Esophagus squamous epithelium (tissue), 5 donors: ENCODE measurements at places on chromosomes 2 and 18. TPM values are rescaled to one million over a fixed set of nuclear protein-coding genes. Genes with fewer than 3 reads are reported as not detected.

DNA sequence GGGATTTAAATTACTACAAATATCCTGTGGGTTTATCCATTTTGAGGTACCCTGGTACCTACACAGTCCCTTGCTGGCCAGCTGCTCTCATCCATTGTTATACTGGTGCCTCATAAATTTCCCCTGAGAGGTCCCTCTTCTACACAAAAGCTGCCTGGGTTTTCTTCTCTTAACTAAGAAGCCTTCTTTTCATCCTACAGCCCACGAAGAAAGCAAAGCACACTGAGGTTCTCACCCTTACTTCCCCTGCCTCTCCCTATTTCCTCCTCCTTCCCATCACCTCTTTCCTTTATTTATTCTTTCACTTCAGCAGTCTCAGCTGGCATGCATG, 154.9 kb downstream of the CSRNP3 start:
- no peak for DNase-seq

DNA sequence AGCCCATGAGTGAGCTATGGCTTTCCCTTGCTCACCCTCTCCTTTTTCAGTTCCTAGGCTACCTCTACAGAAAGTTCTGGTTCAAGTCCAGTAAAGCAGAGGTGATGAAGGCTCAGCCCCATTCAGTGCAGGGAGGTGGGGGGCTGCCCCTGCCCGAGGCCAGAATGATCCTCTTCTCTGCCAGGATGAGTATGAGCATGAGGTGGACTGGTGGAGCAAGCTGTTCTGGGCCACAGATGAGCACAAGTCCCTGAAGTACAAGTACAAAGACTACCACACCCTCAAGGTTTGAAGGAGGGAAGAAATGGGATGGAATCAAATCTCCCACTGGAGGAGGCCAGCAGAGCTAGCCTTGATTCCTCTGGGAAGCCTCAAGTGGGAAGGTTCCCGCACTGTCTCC, 42.4 kb downstream of the LMAN2L start:
- DNase-seq: no peak

Gene NGEF
- 7.2 TPM for total RNA-seq

GRCh38 chr2:97831121-97831520, 117.7 kb downstream of the ZAP70 start:
- DNase-seq: no peak

DNA sequence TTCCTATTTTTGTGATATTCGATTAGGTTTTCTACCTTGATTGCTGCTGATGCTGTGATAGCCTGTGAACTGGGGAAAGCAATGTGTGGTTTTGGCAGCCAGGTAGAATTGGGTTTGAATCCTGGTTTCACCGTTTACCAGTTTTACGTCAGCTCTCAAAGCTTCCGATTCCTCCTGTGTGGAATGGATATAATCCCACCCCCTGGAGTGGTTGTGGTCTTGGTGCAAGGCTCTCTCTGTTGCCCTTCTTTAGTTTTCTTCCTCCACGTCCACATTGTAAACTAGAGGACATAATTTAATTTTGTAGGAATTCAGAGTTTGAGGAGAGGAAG, 45.0 kb downstream of the PHLPP1 start:
- DNase-seq: no peak

Gene GKN1
- total RNA-seq: not detected

DNA sequence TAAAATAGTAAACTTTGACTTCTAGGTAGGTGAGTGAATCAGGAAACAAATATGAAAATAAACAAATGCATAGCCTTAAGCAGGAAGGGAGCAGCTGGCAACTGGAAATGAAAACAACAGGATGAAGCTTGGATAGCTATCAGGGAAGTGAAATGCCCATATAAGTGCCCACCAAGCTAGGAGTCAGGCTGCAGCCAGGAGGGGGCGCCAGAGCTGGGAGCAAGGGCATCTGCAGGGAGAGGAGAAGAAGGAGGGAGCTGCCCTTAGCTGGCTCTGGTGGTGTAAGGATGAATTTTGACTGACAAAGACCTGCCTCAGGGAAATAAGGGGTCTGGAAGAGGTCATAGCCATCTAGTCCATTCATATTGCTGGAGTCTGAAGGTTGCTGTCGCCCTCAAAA, 298.3 kb downstream of the TDRD15 start:
- DNase-seq: no peak

DNA sequence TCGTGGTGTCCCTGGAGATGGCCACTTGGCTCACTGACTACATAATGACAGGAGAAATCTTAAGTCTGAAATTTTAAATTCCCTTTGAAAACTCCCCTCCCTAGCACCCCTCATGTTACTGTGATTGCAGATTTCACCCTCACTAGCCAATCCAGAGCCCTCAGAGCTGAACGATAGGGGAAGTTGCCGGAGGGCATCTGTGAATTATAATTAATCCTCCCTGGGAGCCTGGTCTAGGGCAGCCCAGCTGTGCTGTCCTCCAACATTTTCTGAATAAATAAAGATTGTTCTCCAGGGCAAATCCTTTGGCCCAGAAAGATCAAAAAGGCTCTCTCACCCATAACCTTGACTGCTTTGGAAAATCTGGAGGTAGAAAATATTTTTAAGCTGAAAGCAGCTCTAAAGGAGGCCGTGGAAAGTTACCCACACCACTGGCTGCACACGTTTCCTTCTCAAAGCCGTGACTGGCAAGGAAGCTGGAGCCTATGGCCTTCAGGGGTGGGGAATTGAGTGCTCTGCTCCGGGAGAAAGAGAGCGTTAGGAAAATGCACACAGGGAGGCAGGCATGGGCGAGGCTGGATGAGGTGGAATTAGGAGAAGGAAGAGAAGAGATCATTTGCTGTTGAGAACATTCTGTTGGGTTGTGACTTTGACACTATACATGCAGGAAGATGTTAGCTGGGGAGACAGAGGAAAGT, 68.9 kb upstream of the CNGA3 start:
- no peak for DNase-seq

Gene DUSP28
- 2.6 TPM for total RNA-seq

Gene RBM44
- total RNA-seq: 0.08 TPM

Gene SERPINB3
- total RNA-seq: 1,684 TPM

DNA sequence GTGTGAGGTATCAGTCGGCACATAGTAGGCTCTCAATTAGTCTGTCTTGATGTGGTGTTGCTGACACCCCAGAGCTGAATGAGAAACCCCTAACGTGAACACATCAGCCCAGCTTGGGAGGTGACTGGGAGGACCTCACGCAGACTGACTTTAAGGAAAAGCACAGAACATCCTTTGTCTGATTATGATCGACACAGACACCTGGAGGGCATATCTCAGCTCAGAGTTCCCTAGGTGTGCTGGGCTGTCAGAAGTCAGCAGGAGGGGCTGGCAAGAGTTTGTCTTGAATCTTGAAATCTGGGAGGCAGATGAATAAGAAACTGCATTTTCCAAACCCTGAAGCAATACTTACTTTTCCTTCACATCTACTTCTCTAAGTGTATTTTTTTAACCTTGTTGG, 16.8 kb upstream of the MYCN start:
- DNase-seq: no peak

GRCh38 chr2:100419915-100420314, 2.4 kb upstream of the CHST10 start:
- no peak for DNase-seq

GRCh38 chr2:209662021-209662420, 109.6 kb upstream of the UNC80 start:
- no peak for DNase-seq

Gene DIPK1C
- not detected for total RNA-seq

- DNase-seq: no peak
Measured at GRCh38 chr18:77141401-77142118, 9.0 kb upstream of the MBP start.

Gene TET3
- total RNA-seq: 20.2 TPM

GRCh38 chr2:43898838-43899346, 60.1 kb downstream of the ABCG8 start:
- no peak for DNase-seq

Gene GLI2
- 2.4 TPM for total RNA-seq

DNA sequence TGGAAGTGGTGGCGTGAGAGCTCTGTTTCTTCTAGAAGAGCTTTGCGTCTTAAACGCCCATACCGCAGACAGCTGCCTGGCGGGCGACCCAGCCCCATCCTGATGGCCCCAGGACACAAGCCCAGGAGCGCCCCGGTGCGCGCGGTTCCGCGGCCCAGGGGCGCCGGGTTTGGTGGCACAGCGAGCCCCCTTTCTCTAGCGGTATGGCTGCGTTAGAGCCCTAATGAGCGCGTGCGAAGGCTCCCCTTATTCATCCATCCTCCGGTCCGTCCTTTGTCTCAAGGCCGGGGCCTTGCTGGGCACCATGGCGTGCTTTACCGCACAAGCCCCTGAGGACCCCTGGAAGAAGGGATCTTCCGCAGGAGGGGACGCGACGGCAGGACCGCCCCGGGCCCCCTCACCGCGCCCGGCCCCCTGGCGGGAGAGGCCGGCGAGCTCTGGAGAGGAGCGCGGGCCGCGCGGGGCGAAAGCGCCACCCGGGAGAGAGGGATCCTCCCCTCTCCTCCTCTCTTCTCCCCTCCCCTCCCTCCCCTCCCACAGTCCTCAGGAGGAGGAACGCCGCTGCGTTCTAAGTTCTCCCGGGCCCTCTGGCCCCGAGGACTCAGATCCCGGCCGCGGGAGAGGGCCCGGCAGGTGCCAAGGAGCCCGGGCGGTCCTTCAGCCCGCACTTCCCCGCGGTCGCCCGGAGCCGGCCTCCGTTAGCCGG, 626 bp upstream of the SLC1A4 start:
- peak; percentile 4 for DNase-seq

DNA sequence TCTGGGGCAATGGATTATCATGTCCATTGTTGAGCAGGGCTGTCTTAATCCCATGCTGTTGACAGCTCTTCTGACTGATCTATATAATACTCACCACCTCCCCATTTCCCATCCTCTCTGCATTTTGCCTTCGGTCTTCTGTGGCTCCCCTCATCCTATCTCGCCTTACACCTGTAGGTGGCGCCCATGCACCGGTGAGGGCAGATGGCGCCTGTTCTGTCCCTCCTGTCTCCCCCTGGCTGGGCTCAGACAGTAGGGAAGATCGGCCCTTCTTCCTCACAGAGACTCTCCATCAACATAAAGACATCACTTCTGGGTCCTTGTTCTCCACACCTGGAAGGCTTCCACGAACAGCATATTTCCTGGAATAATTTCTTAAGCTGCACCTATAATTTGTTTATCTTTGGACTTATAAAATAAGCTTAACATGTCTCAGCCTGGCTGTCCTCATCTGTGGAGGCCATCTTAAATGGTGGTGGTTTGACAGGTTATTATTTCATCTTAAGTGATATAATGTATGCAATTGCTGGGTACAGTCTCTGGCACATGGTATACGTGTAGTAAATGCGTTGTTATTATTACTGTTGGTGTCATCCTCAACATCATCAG, 10.9 kb upstream of the CDH20 start:
- DNase-seq: no peak

Gene C1GALT1C1L
- 0.38 TPM for total RNA-seq

Gene CNRIP1
- 7.6 TPM for total RNA-seq

Gene HOXD13
- not detected for total RNA-seq

DNA sequence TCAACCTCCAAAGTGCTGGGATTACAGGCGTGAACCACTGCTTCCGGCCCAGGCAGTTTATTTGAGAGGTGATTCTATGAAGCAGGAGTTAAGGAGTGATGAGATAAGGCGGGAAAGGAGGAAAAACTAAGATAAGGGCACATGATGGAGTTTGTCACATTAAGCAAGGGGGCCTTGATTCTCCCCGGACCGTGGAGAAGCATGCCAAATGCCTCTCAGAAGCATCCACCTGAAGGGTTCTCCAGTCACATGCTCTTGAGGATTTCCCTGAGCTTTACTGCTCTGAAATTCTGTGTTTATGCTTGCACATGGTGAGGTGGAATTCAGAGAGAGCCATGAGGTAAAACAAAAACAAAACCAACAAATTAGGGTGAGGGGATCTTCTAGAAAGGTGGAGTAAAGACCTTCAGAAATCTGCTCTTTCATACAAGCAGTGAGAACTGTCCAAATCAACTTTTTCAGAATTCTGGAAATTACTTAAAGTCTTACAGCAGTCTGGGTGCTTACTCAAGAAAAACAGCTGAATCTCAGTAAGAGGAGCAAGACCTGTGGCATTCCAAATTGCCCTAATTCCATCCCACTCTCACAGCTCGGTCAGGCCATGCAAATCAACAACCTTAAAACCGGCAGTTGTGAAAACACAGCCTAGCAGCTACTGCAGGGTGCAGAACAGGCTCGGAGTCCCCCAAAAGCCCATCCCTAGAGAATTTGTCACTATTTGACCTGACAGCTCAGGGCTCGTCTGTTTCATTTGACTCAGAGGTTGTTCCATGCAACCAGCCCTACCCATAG, 69.1 kb upstream of the CTLA4 start:
- no peak for DNase-seq

GRCh38 chr2:25293958-25294562, 47.7 kb downstream of the DNMT3A start:
- no peak for DNase-seq

DNA sequence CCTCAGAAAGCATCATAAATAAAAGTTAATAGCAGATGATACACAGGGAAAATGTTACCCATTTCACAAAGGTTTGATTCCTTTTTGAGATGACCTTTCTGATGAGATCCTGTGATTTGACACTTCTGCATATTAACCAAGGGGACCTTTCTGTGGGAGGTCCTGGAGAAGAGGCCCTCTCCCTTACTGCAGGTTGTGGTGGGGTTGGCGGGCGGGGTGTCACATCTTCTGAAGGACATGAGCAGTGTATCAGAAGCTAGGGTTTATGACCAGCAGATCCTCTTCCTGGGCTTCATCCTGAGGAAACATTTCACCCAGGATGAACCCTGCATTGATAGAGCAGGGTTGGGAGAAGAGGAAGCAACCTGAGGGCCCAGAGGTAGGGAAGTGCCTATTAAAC, 37.2 kb upstream of the SCLY start:
- no peak for DNase-seq

Gene ATG9A
- 37.8 TPM for total RNA-seq

DNA sequence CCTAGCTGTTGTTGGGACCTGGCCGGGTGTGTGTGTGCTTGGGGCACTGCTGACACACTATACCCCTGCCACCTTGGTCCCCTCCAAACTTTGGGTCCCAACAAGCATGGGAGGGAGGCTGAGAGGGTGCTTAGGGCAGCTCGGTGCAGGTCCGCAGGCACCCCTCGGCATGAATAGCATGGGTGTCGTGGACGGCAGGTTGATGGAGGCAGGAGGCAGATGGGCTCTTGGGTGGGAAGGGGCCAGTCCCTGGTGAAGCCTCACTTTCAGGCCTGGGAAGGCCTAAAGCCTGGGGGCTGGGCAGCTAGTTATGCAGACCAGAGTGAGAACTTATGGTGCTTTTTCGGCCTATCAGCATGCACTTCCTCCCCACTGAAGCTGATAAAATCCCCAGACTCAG, 164.2 kb downstream of the CDH19 start:
- no peak for DNase-seq

- DNase-seq: no peak
Measured at GRCh38 chr2:47654790-47655562, 128.0 kb upstream of the MSH6 start.

Gene HRH4
- not detected for total RNA-seq

Gene BUB1
- 8.4 TPM for total RNA-seq

GRCh38 chr2:126975671-126976655, 77.3 kb downstream of the TEX51 start:
- DNase-seq: no peak

- no peak for DNase-seq
Measured at GRCh38 chr2:130251535-130251872, 53.3 kb upstream of the TUBA3E start.

GRCh38 chr2:27715318-27716210, 51.9 kb downstream of the SLC4A1AP start:
- DNase-seq: no peak

- no peak for DNase-seq
Measured at GRCh38 chr18:54392543-54393023, 34.9 kb downstream of the C18orf54 start.

GRCh38 chr2:8538531-8538930, 143.3 kb upstream of the ID2 start:
- DNase-seq: no peak
